ENCODE measurements at places on chromosomes 1 and 21.
A peak's percentile ranks its signal among the peaks of the same experiment; 100 is the strongest.

GRCh38 chr1:115164484-115164883 is 75.2 kb upstream of the TSPAN2 start:
- no peak for DNase-seq

- DNase-seq = no peak
These were observed 30.2 kb downstream of the NEK7 start for GRCh38 chr1:198186916-198187580.

DNA sequence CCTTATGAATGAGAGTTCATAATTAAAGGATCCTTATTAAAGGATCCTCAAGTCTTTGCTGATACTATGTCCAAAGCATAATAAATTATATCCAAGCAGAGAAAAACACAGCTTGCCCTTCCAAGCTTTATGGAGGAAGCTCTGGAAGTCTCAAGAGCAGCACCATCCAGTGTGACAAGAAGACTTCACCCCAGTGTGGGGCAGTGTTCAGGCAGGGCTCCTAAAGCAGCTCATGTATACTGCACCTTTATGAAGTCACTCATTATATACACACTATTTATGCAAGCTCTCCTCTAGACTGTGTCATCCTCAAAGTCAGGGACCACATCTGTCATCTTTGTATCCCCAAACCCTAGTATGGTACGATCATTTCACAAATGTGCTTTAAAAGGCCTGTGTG is 11.9 kb upstream of the CCN1 start:
- DNase-seq = no peak

DNA sequence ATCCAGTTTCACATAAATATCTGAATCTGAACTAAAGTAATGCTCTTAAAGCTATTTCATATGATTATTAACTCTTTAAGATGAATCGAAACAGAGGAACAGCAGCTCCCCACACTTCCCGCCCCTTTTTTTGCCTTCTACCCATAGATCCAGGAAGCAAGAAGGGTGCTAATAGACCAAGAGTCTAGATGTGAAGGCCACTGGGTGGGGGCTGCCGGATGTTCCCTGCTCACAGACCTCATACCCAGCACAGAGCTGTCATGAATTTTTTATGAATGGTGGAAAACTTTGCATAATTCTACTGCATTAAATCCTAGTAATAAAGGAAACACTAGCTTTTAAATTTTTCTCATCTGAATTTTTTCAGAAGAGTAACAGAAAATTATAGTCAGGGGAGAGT is 283.9 kb upstream of the SGIP1 start:
- no peak for DNase-seq

DNA sequence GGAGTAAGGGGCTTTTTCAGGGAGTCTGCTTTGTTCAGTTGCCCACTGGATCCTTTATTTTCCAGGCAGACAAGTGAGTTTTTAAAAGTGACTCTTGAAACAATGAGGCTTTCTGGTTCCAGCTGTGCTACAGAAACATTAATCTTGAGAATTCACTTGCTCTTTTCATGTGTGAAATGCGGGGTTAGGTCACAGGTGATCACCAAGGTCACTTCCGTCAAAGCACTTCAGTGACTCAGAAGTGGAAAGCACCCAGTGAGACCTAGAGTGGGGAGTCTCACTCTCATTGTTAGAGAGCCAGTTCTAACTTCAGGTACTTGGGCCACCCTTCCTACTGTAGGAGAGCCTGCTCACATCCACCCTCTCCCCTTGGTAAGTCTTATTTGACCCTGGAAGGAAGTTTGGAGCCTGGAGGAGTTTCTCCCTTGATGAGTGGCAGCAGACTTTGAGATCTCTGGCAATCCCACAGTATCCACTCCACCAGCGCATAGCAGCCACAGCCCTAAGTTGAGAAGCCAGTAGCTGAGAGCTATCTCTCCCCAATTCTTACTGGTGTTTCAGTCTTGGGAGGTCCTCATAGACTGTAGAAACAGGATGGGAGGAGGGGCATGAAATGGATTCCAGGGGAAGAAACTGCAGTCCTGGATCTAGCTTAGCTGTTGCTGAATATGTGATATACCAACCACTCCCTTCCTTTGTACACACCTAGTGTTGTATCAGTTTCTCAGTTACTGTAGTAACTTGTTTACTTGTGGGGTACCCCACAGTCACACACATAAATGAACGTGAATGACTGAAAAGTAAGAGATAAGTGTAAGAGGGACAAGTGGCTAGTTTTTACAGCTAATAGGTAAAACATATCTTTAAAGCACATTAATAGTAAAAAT is 3.1 kb downstream of the TACSTD2 start:
- no peak for DNase-seq

DNA sequence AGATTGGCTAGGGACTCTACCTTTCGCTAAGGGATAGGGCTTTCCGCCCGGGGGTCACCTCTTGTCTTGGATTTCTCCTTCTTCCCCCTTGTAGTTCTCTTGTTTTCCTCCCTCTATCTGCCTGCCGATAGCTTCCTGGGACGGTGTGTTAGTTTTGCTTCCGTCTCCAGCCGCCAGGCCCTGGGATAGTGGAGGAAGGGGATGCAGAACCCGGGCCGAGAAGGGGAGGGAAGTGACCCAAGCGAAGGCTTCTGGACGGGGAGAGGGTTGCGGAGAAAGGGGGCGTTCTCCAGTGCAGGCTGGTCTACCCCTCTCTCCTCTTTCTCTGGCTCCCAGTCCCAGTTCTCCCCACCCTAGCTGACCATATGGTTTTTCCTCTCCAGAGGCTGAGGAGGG is 871 bp downstream of the TUFT1 start:
- no peak for DNase-seq

DNA sequence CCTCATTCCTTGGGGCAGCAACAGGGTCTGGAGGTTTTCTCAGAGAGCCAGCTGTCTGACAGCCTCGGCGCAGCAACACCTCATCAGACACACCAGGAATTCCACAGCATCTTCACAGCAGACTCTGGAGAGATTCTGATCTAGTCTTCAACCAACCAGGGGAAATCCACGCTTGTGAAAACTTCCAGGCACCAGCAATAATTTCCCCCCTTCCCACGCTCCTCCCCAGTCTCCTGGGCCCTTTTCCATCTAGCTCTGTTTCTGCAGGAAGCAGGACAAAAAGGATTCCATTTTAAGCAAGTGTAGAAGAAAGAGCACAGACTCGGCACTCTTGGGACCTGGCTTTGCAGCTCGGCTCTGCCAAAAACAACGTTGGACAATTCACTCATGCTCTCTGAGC is 44.3 kb upstream of the CAPZB start:
- DNase-seq = no peak

DNA sequence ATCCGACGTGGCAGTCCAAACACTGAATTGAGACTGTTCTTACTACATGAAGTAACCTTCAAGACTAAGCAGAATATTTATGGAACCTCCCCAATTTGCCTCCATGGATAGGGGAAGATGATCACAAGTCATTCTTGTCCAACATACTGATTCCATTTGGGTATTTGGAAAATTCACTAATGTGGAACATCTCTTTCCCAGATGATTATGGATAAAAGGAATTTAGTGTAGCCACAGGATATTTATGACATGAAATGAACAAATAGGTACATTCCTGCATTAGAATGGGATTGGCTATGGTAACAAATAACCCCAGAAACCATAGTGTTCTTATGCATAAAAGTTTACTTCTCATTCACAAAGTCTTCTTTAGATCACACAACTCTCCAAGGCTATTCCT is 40.2 kb upstream of the SGIP1 start:
- no peak for DNase-seq

DNA sequence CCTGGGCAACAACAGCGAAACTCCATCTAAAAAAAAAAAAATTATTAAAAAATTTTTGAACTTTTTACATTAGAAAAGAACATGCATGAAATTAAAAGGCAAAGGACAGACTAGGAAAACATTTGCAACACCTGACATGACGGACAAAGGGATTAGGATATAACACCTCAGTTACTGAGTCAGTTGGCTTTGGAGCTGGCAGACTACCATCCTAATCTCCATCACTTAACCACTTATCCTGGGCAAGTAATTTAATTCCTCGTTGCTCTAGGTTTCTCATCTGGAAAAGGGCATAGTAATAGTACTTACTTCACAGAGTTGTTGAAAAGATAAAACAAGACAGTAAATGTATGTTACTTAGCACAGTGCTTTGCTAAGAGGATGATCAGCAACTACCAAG is 11.9 kb downstream of the HECTD3 start:
- no peak for DNase-seq

GRCh38 chr1:77120950-77121349 is 98.3 kb downstream of the PIGK start:
- DNase-seq = no peak

DNA sequence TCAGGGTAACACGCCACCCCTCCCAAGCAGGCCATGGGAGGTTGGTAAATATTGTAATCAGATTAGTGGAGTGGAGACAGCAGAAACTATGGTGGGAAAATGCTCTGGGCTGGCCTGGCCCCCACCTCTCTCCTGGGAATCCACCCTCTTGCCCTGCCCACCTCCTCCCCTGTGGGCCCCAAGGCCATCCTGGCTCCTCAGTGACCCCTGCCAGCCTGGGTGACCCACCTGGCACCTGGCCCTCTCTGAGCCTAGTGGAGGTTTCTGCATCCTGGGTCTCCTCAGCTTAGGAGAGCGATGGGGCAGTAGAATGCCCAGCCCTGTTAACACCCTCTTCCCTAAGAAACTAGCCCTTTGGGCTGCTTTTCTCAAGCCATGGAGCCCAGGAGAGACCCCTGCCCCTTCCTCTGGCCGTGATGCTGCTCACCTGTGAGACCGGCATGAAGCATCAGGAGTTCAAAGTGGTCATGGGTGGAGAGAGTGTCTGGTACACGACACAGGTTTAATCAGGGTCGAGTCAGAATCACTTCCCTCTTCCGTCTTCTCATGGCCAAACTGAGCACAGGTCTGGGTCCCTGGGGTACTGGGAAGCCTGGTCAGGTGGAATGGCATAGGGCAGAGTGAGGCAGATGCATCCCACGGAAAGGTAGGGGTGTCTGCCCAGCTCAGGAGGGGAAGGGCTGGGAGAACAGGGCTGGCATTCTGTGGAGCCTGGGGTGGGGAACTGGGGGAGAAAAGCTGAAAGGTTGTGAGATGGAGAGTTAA is 10.7 kb upstream of the DMBX1 start:
- DNase-seq = no peak

DNA sequence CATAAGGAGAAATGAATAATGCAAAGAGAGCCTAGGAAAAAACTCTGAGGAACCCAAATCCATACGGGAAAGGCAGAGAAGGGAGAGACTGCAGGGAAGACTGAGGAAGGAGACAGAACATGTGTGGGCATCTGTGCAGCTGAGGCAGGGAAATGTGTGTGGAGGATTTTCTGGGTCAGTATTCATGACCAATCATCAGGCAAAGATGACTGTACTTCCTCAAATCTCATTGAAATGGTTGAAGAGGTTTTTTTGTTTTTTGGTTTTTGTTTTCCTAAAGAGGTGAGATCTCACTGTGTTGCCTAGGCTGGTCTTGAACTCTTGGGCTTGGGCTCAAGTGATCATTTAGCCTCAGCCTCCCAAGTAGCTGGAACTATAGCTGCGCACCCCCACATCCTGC is 15.7 kb downstream of the DIP2A start:
- no peak for DNase-seq

- no peak for DNase-seq
These were observed 214.1 kb downstream of the PBX1 start for GRCh38 chr1:164773102-164773501.

DNA sequence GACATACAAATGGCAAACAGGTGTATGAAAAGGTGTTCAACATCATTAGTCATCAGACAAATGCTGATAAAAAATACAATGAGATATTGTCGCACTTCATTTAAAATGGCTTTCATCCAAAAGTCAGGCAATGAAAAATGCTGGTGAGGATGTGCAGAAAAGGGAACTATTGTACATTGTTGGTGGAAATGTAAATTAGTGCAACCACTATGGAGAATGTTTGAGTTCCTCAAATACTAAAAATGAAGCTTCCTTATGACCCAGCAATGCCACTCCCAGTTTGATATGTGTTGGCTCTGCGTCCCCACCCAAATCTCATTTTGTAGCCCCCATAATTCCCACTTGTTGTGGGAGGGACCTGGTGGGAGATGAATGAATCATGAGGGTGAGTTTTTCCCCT is 309.7 kb upstream of the ZRANB2 start:
- DNase-seq = no peak

- DNase-seq = no peak
These were observed at the start of gene CACYBP for GRCh38 chr1:174999936-175000696. Gene CACYBP, plus strand, starts transcription at chr1:174999947. Its CDS starts 234 bp downstream, at chr1:175000181.

DNA sequence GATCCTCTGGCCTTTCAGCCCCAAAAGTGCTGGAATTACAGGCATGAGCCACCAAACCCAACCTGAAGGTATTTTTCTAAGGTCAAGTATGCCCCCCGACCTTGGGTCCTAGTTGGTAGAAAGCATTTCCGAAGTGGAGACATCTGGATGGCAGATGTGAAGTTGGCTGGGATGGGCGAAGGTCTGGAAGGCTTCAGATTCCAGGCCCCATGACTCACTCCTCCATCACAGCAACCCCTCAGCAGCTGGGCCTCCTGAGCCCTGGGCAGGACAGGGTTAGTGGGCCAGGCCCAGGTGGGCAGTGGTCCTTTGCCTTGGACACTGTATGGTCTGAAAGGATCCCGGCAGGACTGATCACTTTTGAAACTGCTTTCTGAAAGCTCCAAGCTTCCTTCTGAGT is 23.3 kb downstream of the NAV1 start:
- DNase-seq = no peak

GRCh38 chr1:47906009-47906432 is 91.2 kb downstream of the TRABD2B start:
- DNase-seq = no peak

- no peak for DNase-seq
These were observed 482.1 kb upstream of the VAMP3 start for GRCh38 chr1:7288992-7289391.

- no peak for DNase-seq
These were observed 269.3 kb downstream of the RPS6KC1 start for GRCh38 chr1:213320191-213320870.

- DNase-seq = no peak
These were observed 441.6 kb downstream of the OMA1 start for GRCh38 chr1:58104960-58105359.

GRCh38 chr1:215201283-215201682 is 118.7 kb downstream of the KCNK2 start:
- DNase-seq = no peak

- no peak for DNase-seq
These were observed 63.8 kb downstream of the SIPA1L2 start for GRCh38 chr1:232566093-232566492.

- DNase-seq = no peak
These were observed 239.2 kb downstream of the ATG4C start for GRCh38 chr1:63023171-63023570.

- DNase-seq = peak; percentile 12
These were observed 43.0 kb downstream of the ATF3 start for GRCh38 chr1:212651521-212651920.
